ENCODE measurements at places on chromosomes 11 and 22. TPM values are rescaled to one million over a fixed set of nuclear protein-coding genes. Genes with fewer than 3 reads are reported as not detected.

NAV2 gene
- 37.1 TPM for total RNA-seq

DNA sequence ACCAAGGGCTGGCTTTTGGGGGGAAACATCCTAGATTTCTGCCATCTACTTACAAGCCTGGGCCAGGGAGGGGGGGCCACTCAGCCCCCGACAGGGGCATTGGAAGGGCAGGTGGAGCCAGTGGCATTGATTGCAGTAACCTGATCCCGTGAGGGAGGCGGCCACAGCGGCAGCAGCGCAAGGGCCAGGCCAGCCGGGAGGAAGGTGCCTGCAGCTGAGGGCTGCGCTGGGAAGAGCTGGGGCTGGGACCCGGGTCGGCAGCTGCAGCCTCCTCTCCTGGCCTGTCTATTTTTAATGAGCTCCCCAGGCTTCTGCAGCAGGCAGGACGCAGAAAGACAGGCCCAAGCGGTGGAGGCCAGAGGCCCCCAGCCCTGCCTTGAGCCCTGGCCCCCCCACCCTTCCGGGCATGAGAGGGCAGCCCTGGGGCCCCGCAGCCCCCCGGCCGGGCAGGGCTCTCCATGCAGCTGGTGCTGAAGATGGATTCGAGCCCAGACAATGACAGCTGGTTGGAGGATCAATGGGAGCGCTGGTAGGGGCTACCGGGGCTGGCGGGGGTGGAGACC is 10.6 kb downstream of the FREY1 start:
- DNase-seq, result peak; percentile 85

WT1 gene
- not detected for total RNA-seq

RBX1 gene
- 64.1 TPM for total RNA-seq

DNA sequence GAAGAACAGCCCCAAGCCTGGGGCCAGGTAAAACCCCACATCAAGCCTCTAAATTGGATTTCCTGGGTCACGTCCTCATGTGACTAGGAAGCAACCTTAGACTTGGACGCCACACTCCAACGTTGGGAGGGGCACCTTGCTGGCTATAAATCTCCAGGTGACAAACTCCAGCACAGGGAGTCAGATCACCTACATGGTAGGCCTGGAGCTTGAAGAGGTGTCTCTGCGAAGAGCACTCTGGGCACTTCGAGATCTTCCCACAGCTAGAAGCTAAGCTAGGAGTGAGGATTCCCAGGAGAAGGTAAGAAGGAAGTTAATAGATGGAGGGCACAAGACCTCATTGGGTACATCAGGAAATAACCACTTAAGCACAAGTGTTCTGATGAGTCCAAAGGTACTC is 77.1 kb upstream of the GNAZ start:
- DNase-seq, result no peak

GRCh38 chr11:46298699-46299433 is 21.4 kb downstream of the CREB3L1 start:
- no peak for DNase-seq

EIF4ENIF1 gene
- total RNA-seq, result 26.2 TPM

DNA sequence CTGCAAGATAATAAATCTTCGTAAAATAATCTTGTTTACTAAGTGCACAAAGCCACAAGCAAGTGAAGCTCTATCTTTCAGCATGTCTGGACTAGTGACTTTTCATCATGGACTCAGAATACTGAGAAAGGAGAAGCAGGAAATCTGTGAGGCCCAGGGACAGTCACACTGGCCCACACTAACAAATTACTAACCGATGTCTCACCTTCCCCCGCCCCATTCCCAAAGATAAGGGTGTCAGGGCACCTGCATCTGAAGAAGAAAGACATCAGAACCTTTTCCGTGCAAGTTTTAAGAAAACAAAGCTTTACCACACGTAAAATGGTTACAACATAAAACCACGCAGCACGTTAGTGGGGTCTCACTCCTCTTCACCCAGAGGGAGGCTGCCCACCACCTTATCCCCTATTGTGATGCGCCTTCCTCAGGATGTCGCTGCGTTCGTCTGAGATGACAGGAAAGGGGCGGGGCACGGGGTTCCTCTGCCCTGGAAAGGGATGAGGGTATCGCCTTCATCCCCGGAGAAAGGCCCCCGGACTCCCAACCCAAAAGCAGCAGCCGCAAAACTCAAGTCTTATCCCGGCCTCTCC is 616 bp downstream of the BTBD10 start:
- peak; percentile 91 for DNase-seq

- DNase-seq, result peak; percentile 65
Observed at GRCh38 chr11:46987183-46987582, 50.6 kb downstream of the CSTPP1 start.
